ENCODE measurements at places on chromosomes 1 and 21. TPM values are rescaled to one million over a fixed set of nuclear protein-coding genes. Genes with fewer than 3 reads are reported as not detected.

DNA sequence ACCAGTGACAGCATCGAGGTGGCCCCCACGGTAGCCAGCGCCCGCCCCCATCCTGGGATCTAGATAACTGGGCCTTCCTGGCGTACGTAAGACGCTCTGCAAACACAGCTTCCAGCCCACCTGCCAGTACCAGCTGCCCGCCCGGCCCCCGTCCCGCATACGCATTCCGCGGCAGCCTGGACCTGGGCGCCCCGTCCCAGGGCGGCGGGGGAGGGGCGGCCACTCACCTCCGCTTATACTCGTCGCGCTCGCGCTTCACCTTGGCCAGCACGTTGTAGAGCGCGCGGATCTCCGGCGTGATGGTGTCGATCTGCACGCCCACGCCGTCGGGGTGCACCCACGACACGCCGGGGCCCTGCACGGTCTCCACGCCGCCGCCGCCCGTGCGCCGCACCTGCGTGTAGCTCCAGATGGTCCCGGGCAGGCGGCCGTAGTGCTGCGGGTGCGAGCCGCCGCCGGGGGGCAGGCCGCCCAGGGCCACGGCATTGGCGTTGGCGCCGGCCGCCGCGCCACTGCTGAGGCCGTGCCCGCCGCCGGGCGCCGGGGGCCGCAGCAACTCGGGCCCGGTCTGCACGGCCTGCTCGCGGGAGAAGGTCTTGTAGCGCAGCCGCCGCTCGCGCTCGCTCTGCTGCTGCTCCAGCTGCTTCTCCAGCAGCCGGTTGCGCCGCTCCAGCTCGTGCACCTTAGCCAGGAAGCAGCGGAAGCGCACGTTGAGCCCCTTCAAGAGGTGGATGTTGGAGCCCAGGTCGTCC is 859 bp downstream of the IFFO2 start:
- peak; percentile 44 for DNase-seq

- no peak for DNase-seq
Observed at GRCh38 chr1:81950591-81951244, 150.0 kb downstream of the ADGRL2 start.

The CYP4A11 gene
- not detected for total RNA-seq

GRCh38 chr1:57727121-57727520 is 303.3 kb upstream of the DAB1 start:
- DNase-seq: no peak

The FMO4 gene
- total RNA-seq: 2.5 TPM

The PRKAA2 gene
- 1.1 TPM for total RNA-seq

DNA sequence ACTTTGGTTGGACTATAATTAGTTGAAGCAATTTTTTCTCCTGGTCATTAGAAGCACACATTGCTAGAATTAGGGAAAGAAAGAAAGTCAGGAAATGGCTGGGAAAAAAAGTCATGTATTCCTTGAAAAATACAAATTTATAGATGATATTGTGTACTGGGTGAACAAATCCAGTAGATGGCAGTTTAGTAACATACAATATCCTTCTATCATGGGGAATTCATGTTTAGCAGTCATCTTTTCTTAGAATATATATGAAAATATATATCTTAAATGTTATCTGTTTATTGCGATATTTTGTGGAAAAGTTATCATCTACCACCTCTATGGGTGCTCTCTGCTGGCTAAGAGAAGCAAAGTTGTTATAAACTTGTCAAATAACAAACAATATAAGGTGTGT is 13.1 kb upstream of the ZRANB2 start:
- DNase-seq: no peak

DNA sequence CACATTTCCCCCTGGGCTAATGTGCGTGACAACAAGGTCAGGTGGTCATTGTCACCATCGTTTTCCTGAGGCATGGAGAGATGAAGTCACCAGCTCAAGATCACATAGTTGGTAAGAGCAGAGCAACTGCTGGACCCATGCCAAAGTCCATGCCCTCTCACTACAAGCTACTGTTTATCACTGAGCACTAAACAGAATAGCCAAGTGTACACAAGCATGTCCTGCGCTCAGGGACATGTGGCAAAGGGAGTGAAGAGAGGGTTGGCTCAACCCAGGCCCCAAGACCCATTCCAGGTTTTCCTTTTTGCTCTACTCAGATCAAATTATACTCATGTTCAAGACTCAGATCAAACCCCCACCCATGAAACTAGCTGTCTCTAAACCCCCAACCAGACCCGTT is 20.8 kb downstream of the LRRC52 start:
- DNase-seq: no peak

The ADAMTS5 gene
- 0.52 TPM for total RNA-seq

- no peak for DNase-seq
Observed at GRCh38 chr21:14962217-14962616, 102.6 kb downstream of the NRIP1 start.

The BARHL2 gene
- not detected for total RNA-seq

DNA sequence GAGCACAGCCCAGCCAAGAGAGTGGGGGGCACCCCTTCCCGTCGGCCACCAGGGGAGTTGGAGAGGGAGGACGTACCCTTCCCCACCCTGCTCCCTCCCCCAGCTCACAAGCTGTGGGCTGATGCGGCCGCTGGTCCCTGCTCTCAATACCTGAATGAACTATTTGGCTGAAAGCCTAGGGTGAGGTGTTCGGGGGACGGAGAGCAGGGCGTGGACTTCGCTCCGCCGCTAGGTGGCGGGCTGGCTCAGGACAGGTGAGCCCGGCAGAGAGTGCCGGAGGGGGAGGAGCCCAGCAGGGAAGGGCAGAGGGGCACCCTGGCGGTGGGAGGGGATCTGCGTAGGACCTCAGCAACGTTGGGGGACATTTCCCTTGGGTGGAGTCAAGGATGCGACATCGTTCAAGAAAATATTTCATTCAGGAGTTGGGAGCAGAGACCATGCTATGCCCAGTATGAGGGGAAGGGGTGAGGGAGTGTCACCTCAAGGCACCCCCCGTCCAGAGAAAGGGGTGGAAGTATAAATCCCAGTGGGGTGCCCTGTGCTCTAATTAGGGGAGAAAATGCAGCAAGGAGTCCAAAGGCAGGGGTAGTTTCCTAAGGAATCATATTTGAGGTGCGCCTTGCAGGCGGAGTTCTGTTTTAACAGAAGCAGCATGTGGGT is 12.0 kb upstream of the RHBG start:
- DNase-seq: no peak

Data from thymus (tissue), 14 donors.